ENCODE measurements at places on chromosomes 13 and 19. TPM values are rescaled to one million over a fixed set of nuclear protein-coding genes. Genes with fewer than 3 reads are reported as not detected.

Gene PGLYRP1
- total RNA-seq, result not detected

Gene CFD
- total RNA-seq, result 0.91 TPM

Gene TMEM272
- total RNA-seq, result not detected

Gene CEACAM6
- total RNA-seq, result not detected

Gene KMT5C
- total RNA-seq, result 5.8 TPM

Gene PSG2
- total RNA-seq, result not detected

Gene RASAL3
- total RNA-seq, result 0.32 TPM

Gene KLHL1
- total RNA-seq, result 0.91 TPM

Gene CACNG7
- total RNA-seq, result 4.7 TPM

Gene ATXN8OS
- not detected for total RNA-seq

Gene C13orf46
- total RNA-seq, result under 0.01 TPM
